Body of pancreas (tissue), 4 donors: ENCODE measurements at places on chromosomes 16 and 17.
A peak's percentile ranks its signal among the peaks of the same experiment; 100 is the strongest.

- DNase-seq = no peak
- H3K36me3 ChIP-seq = no peaks in the 10 kb centered on the region
- H3K27ac ChIP-seq = no peak overlapping the region
- H3K27me3 ChIP-seq = no peaks in the 10 kb centered on the region
These were observed 756.4 kb upstream of the EEF2KMT start for GRCh38 chr16:5854027-5854426.

DNA sequence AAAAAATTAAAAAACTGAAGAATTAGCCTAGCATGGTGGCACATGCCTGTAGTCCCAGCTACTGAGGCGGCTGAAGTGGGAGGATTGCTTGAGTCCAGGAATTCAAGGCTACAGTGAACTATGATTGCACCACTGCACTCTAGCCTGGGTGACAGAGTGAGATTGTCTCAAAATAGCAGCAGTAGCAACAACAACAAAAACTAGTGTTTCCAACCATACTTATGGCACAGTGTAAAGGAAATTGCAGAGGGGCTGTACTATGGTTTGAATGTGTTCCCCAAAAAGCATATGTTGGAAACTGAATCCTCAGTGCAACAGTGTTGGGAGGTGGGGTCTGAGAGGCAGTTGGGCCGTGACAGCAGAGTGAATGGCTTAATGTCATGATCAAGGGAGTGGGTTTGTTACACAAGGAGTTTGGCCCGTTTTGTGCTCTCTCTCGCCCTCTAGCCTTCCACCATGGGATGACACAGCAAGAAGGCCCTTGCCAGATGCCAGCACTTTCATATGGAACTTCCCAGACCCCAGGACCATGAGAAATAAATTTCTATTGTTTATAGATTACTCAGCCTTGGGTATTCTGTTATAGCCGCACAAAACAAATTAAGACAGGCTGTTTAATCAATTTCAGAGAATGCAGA is 70.0 kb downstream of the PGS1 start:
- H3K4me3 ChIP-seq = no peak overlapping the region
- no peak overlapping the region for H3K27ac ChIP-seq
- H3K27me3 ChIP-seq = no peaks in the 10 kb centered on the region
- DNase-seq = no peak

DNA sequence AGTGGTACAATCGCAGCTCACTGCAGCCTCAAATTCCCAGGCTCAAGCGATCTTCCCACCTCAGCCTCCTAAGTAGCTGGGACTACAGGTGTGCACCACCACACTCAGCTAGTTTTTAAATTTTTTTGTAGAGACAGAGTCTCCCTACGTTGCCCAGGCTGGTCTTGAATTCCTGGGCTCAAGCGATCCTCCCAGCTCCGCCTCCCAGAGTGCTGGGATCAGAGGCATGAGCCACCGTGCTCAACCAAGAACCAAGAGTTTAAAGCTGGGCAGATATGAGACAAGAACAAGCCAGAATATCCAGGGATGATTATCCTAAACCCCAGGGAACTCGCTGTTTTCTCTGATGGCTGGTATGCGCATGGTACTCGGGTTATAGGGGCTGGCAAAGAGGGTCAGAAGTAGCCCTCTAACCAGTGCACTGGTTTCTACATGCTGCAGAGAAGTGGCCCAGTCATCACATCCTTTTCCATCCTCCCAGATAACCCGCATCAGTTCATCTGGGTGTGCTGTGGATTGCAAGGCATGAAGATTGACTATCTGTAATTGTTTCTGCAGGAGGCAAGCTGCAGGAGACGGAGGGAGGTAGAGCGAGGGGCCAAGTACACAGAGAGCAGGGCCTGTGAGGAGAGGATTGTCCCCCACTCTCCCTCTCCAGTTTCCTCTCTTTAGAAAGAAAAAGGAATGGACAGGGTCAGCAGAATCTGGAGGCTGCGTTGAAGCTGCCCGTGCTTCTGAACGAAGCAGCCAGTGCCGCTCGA is 33.6 kb upstream of the TOB1 start:
- H3K4me3 ChIP-seq = no peak overlapping the region
- no peak overlapping the region for H3K27ac ChIP-seq
- no peaks in the 10 kb centered on the region for H3K27me3 ChIP-seq
- H3K36me3 ChIP-seq = no peaks in the 10 kb centered on the region

- H3K4me3 ChIP-seq = no peak overlapping the region
- H3K4me1 ChIP-seq = peaks cover 12% of the 10 kb centered on the region
- DNase-seq = no peak
- no peak overlapping the region for H3K27ac ChIP-seq
These were observed 79.9 kb downstream of the NCOR1 start for GRCh38 chr17:16135461-16135860.

GRCh38 chr17:47324224-47325020 is 667 bp downstream of the EFCAB13 start:
- H3K4me1 ChIP-seq = no peaks in the 10 kb centered on the region
- no peaks in the 10 kb centered on the region for H3K27me3 ChIP-seq
- peak; percentile 72 for DNase-seq
- peak overlapping the region; percentile 10 for H3K4me3 ChIP-seq
- no peaks in the 10 kb centered on the region for H3K36me3 ChIP-seq
- peak overlapping the region; percentile 80 for H3K27ac ChIP-seq

DNA sequence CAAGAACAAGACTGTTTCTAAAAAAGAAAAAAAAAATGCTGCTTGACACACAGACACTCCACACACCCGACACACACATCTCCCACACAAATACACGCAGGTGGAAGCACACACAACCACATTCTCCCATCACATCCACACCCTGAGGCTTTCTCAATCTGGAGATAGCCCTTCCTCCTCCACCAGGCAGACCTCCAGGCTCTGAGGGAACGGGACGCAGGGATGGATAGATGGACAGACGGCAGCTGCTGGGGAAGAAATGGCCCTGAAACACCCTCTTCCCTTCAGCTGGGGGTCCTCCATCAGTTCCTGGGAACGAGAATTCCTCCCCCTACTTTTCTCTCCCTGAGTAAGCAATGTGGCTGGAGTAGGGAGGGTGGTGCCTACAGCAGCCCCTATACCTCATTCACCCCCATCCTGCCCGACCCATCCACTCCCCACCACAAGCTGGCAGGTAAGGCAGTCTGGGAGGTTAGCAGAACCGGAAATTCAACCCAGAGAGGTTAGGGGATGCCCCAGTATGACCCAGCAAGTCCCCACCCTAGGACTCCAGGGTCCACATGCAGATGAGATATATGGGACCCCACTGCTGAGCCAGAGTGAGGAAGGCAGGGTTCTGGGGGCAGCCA is 4.1 kb upstream of the LITAFD start:
- H3K4me1 ChIP-seq = peaks cover 15% of the 10 kb centered on the region
- no peaks in the 10 kb centered on the region for H3K36me3 ChIP-seq
- H3K27ac ChIP-seq = peak overlapping the region; percentile 70

- H3K4me3 ChIP-seq = no peak overlapping the region
- peak; percentile 91 for DNase-seq
- H3K27ac ChIP-seq = peak overlapping the region; percentile 79
- H3K27me3 ChIP-seq = no peaks in the 10 kb centered on the region
- no peaks in the 10 kb centered on the region for H3K36me3 ChIP-seq
These were observed 114.0 kb downstream of the CMIP start for GRCh38 chr16:81558444-81559175.

DNA sequence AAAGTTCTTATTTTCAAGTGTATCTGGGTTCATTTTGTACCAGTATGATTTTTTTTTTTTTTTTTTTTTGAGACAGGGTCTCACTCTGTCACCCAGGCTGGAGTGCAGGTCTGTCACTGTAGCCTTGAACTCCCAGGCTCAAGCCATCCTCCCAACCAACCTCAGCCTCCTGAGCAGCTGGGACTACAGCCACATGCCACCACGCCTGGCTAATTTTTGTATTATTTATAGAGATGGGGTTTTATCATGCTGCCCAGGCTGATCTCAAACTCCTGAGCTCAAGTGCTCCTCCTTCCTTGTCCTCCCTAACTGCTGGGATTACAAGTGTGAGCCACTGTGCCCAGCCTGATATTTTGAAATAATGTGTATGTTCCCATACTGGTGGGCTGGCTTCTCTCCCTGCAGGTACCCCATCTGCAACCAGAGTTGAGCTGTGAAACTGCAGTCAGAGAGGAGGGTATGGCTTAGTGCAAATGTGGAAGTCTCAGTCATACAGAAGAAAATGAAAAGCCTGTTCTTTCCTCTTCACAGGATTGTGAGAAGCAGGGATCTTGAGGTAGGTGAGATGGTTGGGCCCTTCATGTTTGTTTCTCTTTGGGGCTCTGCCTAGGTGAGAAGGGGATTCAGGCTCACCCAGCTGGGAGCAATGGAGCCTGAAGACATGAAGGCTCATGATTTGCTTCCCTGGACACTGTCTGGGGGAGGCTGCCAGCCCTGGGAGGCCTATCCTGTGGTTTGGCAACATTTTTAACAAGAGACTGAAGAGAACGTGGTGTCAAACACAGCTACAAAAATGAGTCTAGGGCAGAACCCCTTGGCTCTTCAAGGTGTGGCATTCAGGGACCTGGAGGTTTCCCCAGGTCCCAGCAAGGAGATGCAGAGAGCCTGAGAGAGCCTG is 41.3 kb upstream of the SIAH1 start:
- DNase-seq = no peak
- no peaks in the 10 kb centered on the region for H3K4me1 ChIP-seq
- H3K27me3 ChIP-seq = no peaks in the 10 kb centered on the region
- no peaks in the 10 kb centered on the region for H3K36me3 ChIP-seq

- H3K27me3 ChIP-seq = no peaks in the 10 kb centered on the region
- H3K27ac ChIP-seq = peak within 1 kb of the TSS; percentile 84
- H3K36me3 ChIP-seq = no peaks in the 10 kb centered on the region
These were observed at the start of gene TNK1 for GRCh38 chr17:7380855-7381683. Gene TNK1 (plus strand): TSS chr17:7381089. CDS start chr17:7382927, 1,838 bp downstream.

DNA sequence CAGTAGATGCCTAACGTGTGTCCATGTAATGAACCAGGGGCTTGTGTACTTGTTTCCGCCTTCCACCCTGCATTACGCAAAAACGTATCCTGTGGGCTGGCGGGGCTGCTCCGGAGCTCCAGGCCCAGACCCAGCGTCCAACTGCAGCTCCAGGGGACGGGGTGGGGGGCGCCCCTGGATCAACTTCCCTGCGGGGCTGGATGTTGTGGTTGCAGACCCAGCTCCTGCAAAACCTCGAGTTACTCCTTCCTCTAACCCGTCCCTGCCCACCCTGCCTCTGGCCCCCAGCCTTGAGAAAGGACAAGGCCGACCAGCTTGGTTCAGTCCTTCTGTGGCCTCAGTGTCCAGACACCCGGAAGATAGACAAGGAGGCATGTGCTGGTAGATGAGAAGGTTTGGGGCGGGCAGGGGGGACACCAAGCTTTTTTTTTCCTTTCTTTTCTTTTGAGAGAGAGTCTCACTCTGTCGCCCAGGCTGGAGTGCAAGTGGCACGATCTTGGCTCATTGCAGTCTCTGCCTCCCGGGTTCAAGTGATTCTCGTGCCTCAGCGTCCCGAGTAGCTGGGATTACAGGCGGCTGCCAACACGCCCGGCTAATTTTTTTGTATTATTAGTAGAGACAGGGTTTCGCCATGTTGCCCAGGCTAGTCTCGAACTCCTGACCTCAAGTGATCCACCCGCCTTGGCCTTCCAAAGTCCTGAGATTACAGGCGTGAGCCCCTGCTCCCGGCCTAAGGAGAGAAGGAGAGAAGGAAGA is 731 bp upstream of the EXOC7 start:
- no peaks in the 10 kb centered on the region for H3K27me3 ChIP-seq
- peak overlapping the region; percentile 76 for H3K27ac ChIP-seq
- peaks cover 11% of the 10 kb centered on the region for H3K36me3 ChIP-seq
- DNase-seq = no peak
- H3K4me3 ChIP-seq = no peak overlapping the region
